Thyroid gland (tissue), 4 donors: ENCODE measurements at places on chromosomes 7 and 10. TPM values are rescaled to one million over a fixed set of nuclear protein-coding genes. Genes with fewer than 3 reads are reported as not detected.

FFAR4 gene
- total RNA-seq, result 0.15 TPM

AKR1E2 gene
- 15.3 TPM for total RNA-seq

INMT gene
- 22.8 TPM for total RNA-seq

ZNF425 gene
- 3.6 TPM for total RNA-seq

AS3MT gene
- total RNA-seq, result 9.8 TPM

TSPAN33 gene
- total RNA-seq, result 20.4 TPM

UCN3 gene
- total RNA-seq, result not detected

ZNF800 gene
- 41.3 TPM for total RNA-seq

TLX1 gene
- not detected for total RNA-seq

HECW1 gene
- total RNA-seq, result 4.7 TPM

CHRM2 gene
- not detected for total RNA-seq

OPTN gene
- 39.5 TPM for total RNA-seq

PROSER2 gene
- 12.0 TPM for total RNA-seq

AASS gene
- total RNA-seq, result 22.9 TPM
